Effector memory CD8-positive, alpha-beta T cell (primary cell): ENCODE measurements at places on chromosomes 1 and 21.

GRCh38 chr1:159015440-159015909 is 5.8 kb downstream of the IFI16 start:
- DNase-seq, result peak; percentile 54

GRCh38 chr1:110070282-110070669 is 196 bp downstream of the ALX3 start:
- DNase-seq, result no peak

- DNase-seq, result no peak
Observed at GRCh38 chr1:240084749-240085148, 6.9 kb upstream of the FMN2 start.

GRCh38 chr1:226100436-226101391 is 38.2 kb downstream of the H3-3A start:
- no peak for DNase-seq

DNA sequence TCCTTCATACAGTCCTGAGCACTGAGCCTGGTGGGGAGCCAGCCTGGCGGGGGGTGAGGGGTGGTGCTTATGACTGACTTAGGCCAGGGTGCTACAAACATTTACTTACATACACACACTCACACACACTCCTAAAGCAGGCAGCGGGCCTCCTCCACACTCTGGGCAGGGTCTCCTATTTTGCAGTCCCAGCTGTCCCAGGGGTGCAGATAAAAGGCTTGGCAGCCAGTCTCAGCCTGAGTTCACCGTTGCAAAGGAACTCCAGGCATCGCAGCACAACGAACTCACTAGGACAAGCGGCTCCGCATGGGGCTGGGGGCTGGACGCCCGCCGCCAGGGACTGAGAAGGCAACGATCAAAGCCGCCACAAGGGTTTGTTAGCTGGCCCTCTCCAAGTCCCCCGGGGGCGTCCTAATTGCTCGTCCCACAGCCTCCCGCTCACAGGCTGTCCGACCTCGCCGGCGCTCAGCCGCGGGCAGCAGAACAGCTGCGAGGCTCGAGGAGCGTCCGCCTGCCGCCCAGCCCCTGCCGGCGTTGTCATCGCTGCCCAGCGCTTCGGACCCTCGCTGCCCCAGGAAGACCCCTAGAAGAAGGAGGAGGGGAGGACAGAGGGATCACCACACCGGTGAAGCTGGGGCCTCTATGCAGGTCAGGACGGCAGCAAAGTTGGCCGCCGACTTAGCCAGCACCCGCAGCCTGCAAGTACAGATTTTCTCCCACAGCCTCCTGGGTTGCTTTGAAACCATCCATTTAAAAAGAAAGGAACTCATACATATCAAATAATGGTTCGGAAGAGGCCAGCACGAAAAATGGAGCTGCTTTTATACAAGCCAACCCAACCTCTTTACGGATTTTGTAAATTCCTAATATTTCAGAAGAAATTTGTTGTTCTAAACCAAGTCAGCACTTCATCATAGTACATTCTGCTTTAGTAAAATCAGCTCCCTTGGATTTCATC is 6.2 kb downstream of the BARHL2 start:
- no peak for DNase-seq

GRCh38 chr1:180211156-180211859 is 18.8 kb upstream of the LHX4 start:
- DNase-seq, result no peak

DNA sequence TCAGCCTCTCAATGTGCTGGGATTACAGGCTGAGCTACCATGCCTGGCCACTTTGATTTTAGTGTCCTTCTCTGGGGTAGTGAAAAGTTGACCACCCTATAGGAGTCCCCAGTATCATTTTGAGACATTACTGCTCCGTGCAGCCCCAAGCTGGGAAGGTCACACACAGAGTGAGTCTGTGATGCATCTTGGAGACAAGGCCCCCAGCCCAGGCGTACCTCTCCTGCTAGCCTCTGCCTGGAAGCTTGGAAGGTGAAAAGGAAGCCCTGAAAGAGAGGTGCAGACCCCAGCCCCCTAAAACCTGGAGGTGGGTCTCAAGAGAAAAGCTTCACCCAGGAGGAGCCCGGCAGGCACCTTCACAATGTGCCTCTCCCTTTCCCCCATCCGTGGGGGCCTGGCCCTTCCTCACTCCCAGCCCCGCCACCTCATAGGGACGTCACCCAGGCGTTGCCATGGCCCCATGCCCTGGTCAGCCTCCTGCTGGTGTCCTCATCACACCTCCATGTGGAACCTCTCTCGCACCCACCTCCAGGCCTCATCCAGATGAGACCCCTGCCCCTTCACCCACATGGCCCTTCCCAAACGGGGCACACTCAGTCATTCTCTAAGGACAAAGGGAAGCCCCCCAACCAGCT is 5.6 kb upstream of the ARF1 start:
- DNase-seq, result no peak

GRCh38 chr1:245383396-245384330 is 228.9 kb downstream of the KIF26B start:
- DNase-seq, result no peak

DNA sequence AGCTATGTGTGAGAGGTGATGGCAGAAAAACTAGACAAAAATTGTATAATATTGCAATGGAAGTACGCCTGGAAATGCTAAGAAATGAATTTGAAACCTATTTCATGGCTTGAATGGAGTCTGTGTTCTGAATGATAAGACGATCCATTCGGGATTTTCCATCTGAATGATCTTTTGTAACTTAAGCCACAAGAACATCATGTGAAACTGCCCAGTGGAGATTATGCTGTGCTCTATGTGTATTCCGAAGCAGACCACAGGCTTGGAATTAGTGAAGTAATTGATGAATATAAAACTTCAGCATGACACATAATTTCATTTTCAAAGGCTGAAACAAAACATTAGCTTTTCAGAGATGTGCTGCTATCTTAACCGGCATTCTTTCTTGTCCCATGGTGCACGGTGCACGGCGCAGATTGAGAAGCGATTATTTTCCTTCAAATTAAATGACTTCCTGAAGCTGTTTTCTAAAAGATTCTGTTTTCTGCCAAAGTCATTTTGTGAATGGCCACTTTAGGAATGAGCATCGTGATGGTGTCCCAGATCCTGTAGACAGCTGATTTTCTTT is 652.9 kb downstream of the PLA2G4A start:
- DNase-seq, result no peak

GRCh38 chr21:41666641-41667081 is 100.2 kb downstream of the RIPK4 start:
- no peak for DNase-seq

DNA sequence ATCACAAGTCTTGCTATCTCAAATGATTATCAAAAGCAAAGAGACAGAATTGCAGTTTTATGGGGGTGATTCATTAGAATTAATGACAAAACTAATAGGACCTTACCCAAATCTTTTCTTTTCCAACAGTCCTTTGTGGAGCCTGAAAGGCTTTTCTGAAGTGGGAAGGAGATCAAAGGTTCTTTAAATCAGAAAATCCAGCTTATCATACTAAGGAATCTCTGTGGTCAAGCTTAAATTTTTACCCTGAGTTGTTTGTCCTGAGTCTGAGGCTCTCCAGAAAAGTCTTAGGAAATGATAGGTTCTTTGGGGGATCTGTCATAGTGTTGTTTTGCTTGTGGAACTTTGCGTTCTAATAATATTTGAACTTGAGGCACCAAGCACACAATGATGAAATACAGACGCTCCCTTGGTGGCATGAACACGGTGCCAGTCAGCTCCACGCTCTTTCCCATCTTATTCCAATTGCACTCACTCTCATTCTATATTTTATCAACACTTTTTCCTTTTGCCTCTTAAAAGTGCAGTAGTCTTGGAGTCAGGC is 38.0 kb upstream of the COL24A1 start:
- DNase-seq, result no peak

GRCh38 chr1:1081311-1082238 is 7.5 kb upstream of the RNF223 start:
- DNase-seq, result no peak

DNA sequence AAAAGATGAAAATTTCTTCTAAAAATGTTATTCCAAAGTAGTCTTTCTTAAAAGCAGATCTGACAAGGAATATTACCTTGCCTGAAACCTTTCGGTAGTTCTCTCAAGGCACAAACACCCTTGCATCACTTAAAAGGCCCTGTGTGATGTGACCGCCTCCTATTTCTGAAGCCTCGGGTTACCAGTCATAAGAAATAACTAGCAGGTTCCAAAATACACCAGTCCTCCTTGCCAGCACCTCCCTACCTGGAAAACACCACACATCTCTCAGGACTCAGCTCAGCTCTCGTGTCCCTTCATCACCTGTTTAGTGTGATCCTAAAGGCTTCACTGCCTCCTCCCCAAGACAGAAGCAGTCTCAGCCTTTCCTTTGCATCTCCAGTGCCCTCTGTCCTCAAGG is 35.7 kb downstream of the SERBP1 start:
- no peak for DNase-seq

- no peak for DNase-seq
Observed at GRCh38 chr1:170938281-170938680, 2.9 kb downstream of the MROH9 start.

DNA sequence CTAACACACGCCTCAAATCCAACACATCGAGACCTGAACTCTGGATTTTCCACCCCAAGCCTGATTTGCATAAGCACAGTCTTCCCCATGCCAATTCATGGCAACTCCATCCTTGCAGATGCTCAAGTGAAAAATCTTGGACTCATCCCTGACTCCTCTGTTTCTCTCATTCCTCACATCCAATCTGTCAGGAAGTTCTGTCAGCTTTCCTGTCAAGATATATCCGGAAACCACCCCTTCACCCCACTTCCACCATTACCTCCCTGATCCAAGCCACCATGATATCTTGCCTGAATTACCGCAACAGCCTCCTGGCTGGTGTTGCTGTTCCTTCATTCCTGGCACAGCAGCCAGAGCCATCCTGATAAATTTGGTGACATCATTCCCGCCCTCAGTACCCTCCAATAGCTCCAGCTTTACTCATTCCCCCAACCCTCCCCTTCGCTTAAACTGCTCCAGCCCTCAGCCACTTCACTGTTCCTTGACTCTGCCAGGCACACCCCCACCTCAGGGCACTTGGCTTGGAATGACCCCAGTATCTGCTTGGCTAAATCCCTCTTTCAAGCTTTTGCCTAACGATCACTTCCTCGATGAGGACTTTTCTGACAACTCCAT is 17.4 kb downstream of the TCEA3 start:
- DNase-seq, result no peak

DNA sequence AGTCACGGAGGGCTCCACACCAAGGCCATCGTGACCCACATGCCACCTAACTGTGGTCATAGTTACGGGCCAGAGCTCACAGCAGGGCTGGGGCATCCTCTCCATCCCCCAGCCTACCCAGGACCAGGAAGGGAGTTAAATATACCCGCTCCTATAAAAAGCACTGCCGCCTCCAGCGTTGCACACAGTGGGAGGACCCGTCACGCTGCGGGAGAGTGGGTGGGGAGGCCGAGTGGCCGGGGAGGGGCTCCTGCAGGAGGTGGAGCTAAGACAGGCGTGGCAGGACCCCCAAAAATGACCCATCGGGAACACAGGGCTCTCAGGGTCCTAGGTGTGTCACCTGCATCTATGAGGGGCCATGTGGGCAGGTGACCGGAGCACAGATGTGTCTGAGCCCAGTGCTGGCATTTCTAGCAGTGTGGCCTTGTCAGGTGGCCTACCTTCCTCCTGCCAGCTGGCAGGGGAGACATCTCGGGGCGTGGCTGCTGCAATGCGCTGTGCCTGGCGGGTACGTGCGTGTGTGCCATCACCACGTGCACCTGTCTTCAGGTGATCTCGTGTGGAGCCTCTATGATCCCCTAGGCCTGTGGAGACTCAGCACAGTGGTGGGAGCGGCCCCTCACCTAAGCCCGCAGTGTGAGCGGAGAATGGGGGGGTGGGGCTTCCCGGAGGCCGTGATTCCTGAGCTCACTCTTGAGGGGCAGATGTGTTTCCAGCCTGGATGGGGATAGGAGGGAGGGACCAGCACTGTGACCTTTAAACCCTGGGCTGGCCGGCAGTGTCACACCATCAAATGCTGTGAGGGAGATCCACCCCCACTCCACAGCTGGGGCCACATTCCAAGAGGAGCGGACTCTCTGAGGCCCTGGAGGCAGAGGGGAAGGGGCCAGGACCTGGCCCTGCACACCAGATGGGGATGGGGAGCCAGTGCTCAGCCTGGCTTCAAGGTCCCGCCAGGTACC is 17.7 kb downstream of the AGRN start:
- no peak for DNase-seq

GRCh38 chr1:12674358-12674757 is 30.5 kb downstream of the AADACL4 start:
- no peak for DNase-seq

GRCh38 chr1:94954263-94955220 is 27.6 kb upstream of the CNN3 start:
- no peak for DNase-seq

GRCh38 chr1:213438339-213438738 is 387.3 kb downstream of the RPS6KC1 start:
- no peak for DNase-seq

DNA sequence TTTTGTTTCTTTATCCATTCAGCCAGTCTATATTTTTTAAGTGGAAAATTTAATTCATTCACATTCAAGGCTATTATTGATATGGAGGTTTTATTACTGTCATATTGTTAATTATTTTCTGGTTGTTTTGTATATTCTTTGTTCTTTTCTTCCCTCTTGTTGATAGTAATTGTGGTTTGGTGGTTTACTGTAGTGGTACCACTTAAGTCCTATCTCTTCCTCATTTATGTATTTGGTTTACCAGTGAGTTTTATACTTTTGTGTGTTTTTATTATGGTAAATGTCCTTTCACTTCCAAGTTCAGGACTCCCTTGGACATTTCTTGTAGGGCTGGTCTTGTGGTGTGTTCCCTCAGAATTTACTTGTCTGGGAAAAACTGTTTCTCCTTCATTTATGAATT is 28.1 kb upstream of the PM20D1 start:
- DNase-seq, result no peak

DNA sequence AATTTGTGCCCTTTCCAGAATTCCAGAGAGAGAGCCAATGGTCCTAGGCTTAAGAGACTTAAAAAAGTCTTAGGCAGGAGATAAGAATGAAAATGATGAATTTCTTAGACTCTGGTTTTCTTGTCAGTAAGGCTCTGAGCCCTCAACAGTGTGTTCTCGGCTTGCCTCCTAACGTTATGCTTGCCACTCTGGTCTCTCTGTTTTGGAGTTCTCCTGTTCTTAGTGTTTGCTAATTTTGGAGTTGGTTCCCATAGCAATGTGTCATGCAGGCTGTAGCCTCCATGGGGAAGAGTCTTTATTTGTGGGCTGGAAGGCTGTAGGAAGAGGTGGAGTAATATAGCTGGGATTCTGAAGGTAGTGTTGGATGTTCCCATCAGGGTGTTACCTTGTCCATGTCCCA is 19.9 kb downstream of the TBX19 start:
- no peak for DNase-seq

GRCh38 chr1:110620250-110620615 is 14.1 kb upstream of the KCNA2 start:
- no peak for DNase-seq

- DNase-seq, result no peak
Observed at GRCh38 chr1:230127105-230128054, 60.3 kb downstream of the GALNT2 start.
